ENCODE measurements at places on chromosomes 5 and 9.

DNA sequence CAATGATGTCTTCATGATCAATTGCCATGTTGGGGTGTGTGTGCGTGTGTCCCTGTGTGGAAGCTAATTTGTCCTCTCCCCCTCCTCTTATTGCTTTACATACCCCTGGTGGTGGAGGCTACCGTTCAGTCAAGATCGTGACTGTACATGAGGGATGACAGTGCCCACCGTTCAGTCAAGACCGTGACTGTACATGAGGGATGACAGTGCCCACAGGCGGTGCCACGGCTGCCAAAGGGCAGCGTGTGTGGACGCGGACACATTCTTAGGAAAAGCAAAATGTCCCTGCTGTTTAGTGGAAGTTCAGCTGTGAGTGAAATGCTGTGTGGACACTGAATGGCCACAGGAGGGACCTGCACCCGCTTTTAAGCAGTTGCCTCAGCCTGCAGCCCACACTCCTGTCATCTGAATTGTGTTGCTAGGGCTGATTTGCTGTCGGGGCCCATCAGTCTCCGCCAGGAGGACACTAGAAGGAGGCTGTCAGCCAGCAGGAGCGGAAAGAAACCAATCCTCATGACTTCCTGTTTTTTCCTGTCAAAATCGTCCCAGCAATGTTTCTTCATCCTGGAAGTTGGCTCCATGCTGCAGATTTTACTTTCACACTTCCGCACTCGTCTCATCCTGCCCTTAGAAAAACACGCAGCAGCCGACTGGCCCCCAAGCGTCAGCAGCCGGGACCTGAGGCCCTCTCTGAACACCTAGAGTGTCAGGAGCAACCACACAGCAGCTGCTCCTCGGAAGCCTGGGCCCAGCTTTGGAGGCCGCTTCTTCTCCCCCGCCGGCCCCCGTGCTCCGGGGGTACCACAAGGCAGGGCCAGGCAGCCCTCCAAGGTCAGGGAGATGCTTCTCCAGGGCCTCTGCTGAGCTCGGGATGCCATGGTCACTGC is 9.1 kb downstream of the OR2V1 start:
- DNase-seq = peak; percentile 10

DNA sequence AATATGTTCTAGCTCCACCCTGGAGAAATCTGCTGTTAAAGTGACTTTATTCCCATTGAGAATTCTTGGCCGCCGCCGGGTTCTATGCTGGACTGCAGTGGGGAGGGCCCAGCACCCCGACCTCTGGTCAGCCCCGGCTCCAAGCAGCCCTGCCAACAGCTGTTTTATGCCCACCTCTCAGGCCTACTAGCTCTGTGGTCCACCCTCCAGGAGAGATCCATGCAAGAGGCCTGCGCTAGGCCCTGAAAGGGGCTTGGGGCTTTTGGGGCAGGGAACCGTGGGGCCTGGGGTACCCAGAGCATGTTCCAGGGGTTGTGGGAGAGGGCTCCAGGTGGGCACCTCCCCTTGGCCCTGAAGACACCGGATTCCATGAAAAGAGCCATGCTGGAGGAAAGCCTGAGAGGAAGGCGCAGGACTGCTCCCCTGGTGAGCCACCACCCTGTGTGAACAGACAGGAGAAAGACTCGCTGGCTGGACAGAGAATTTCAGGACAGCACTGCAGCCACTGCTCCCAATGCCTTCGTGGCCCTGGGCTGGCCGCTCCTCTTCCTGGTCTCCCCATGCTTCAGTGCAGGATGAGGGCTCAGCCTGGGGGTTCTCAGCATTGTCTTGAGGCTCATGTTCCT is 44.6 kb upstream of the RUFY1 start:
- DNase-seq = no peak

DNA sequence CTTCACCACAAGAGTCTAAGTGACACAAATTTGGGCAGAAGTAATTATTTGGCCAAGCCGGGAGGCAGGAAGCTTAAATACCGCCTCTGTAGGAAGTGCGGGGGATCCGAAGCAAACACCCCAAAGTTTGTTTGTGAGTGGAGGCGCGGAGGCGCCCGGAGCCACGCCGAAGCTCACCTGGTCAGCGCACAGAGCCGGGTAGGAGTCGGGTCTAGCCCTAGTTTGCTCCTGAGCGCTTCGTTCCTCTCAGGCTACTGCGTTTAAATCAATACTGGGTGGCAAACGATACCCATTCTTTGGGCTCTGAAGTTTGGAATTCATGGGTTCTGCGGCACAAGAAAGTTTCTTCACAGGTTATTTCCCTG is 855 bp downstream of the MCC start:
- no peak for DNase-seq

- DNase-seq = no peak
Measured at GRCh38 chr9:131537946-131538345, 6.9 kb upstream of the UCK1 start.

GRCh38 chr9:137478962-137479861 is 20.1 kb upstream of the NSMF start:
- no peak for DNase-seq

DNA sequence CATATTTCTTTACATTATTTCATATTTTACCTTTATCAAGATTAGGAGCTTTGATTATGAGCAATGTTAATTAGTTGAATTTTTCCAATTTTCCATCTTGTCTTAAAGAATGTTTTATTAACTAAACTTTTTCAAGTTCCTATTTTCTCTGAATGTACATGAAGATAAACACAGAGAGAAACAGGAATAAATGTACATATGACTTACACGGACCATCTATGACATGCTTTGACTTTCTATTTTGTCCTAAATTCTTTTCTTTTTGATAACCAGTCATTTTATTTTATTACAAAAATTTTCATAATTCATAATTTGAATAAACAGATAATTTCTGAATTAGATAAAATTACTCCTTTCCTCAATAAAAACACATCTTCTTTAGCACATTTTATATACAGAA is 1038.8 kb upstream of the ARRDC3 start:
- no peak for DNase-seq

DNA sequence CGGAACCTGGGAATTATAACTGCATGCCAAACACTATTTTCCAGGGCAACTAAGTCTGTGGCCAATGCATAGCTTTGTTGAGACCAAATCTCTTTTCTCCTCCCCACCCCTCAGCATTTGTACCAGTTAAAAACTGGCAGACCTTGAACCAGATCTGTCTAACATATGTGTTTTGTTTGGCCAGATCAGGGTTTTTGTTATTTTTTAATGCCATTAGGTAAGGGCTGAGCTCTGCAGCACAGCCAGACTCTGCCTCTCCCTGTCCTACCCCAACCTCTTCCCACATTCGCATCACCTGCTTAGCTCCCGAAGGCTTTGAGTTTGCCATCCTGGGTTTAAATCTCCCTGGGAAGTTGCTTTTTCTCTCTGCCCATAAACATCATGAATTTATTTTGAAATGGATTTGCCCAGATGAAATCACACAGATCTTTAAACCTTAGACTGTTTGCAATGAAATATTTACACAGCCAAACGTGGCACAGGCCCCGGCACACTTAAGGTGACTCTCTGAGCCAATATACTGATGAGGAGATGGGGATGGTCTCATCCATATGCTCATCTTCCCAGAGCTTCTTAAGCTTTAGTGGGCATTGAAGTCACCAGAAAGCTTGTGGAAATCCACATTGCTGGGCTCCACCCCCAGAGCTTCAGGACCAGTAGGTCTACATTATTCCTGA is 54.0 kb upstream of the ALDH1B1 start:
- no peak for DNase-seq

DNA sequence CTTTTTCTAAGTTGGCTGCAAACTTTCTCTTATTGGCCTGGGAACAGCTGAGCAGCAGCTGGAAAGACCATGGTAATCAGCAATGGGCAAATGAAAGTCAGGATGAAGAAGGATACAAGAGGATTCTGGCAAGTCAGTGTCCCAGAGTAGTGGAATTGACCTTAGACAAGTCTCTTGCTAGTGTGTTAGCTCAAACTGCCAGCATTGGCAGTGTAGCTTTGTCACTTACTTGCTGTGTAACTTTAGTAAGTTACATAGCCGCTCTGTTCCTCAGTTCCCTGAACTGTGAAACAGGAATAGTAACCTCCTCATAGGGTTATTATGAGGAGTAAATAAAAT is 3.6 kb downstream of the ALDH1A1 start:
- DNase-seq = no peak

DNA sequence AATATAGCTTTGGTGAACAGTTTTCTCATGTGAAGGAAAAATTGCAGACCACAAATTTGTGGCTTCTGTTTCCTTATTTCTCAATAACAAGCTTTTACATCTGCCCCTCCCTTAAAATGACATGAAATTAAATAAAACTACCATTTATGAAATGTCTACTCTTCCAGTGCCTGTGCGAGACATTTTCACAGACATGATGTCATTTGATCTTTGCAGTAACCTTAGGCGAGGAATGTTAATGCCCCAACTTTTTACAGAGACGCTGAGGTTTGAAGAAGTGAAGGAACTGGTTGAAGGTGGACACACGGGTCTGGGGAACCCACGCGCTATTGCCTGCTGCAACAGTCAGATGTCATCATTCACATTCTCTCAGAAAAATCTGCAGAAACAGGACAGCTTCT is 61.5 kb downstream of the OSTF1 start:
- peak; percentile 44 for DNase-seq

DNA sequence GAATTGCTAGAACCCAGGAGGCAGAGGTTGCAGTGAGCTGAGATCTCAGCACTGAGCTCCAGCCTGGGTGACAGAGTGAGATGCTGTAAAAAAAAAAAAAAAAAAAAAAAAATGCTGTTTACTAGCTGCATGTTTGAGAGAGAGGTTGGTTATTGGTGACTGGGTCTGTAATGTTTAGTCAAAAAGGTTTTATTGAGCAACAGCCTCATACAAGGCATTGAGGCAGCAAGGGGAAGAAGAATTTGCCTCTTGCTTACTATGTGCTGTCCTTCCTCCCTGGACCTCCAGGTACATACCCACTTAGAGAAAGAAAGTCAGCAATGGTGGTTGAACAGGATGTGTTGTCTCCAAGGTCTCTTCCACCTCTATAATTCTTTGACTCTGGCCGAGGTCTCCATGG is 140.7 kb upstream of the SPRY4 start:
- DNase-seq = no peak

DNA sequence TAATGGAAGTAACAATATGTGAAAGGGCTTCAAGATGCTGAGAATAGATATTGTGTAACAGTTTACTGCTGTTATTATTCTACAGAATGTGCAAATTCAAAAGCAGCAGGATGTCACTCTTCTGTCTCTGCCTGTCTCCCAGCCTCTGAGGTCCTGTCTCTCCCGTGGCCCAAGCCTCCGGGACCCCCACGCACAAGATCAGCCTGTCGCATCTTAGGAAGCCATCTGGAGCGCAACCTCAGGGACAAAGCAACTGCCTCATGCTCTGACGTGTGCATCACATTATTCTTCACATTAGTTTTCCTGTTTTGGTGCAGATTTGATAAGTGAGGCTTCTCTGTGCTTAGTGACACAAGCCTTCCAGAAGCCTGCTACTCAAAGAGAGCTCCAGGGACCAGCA is 46.5 kb upstream of the C9orf72 start:
- DNase-seq = no peak

All from suppressor macrophage treated with lipopolysaccharide for 4 hours (primary cell).